Chondrocyte (in vitro differentiated cells): ENCODE measurements at places on chromosomes 5 and 9. TPM values are rescaled to one million over a fixed set of nuclear protein-coding genes. Genes with fewer than 3 reads are reported as not detected.

TAF11L10 gene
- not detected in 3 replicates for total RNA-seq

GRCh38 chr9:1581926-1582325, 433.2 kb upstream of the SMARCA2 start:
- DNase-seq = no peak

PLGRKT gene
- total RNA-seq = 11.1 to 16.6 TPM (median 13.5 TPM) in 3 replicates

GRCh38 chr5:119379942-119380547, 24.2 kb downstream of the TNFAIP8 start:
- no peak for DNase-seq

GRCh38 chr5:135477613-135478066, 25.5 kb upstream of the TIFAB start:
- DNase-seq = peak; percentile 64
